ENCODE measurements at places on chromosomes 3 and 15. TPM values are rescaled to one million over a fixed set of nuclear protein-coding genes. Genes with fewer than 3 reads are reported as not detected.

GRCh38 chr3:149723781-149724180, 28.5 kb downstream of the COMMD2 start:
- DNase-seq = no peak

GRCh38 chr3:139774560-139775302, 97.0 kb upstream of the NMNAT3 start:
- no peak for DNase-seq

DNA sequence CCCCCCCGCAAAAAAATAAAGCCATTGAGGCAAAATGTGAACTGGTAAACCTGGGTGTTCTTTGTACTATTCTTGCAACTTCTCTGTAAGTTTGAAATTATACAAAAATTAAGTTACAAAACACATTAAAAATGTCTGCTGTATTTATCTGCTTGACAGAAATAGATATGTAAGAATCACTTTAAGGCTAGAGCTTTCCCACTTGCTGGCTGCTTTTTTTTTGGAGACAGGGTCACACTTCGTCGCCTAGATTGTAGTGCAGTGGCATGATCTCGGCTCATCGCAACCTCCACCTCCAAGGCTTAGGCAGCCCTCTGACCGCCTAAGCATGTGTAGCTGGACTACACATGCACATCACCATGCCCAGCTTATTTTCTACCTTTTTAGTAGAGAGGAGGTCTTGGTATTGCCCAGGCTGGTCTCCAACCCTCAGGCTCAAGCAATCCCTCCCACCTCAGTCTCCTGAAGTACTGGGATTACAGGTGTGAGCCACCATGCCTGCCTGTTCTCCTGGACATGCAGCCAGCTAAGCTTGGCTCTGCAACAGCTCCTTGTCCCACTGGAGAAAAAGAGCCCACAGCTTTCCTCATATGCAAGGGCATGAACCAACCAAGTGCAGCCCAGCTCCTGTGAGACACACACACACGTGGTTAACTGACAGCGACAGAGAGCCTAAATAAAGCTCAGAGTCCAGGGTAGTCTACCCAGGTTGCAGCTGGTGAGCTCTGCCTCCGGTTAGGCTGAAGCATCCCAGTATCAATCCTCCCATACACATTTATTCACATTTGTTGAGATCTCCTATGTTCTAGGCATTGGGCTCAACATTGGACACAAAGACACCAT, 4.5 kb downstream of the RPS17 start:
- no peak for DNase-seq

SLC28A2 gene
- not detected for total RNA-seq

TGM4 gene
- not detected for total RNA-seq
